Activated CD4-positive, alpha-beta memory T cell treated with anti-CD3 and anti-CD28 coated beads for 36 hours (primary cell): ENCODE measurements at places on chromosomes 7 and 10. TPM values are rescaled to one million over a fixed set of nuclear protein-coding genes. Genes with fewer than 3 reads are reported as not detected.
A peak's percentile ranks its signal among the peaks of the same experiment; 100 is the strongest.

GRCh38 chr10:111098679-111099437, 22.0 kb downstream of the ADRA2A start:
- H3K27me3 ChIP-seq: peaks cover 3% of the 10 kb centered on the region
- no peaks in the 10 kb centered on the region for H3K4me1 ChIP-seq
- H3K27ac ChIP-seq: no peak overlapping the region
- no peak overlapping the region for H3K4me3 ChIP-seq
- no peak for DNase-seq

- DNase-seq: no peak
- H3K27me3 ChIP-seq: peaks cover 6% of the 10 kb centered on the region
- H3K36me3 ChIP-seq: no peaks in the 10 kb centered on the region
- no peak overlapping the region for H3K27ac ChIP-seq
Observed at GRCh38 chr10:1402016-1402770, 335.1 kb downstream of the ADARB2 start.

DNA sequence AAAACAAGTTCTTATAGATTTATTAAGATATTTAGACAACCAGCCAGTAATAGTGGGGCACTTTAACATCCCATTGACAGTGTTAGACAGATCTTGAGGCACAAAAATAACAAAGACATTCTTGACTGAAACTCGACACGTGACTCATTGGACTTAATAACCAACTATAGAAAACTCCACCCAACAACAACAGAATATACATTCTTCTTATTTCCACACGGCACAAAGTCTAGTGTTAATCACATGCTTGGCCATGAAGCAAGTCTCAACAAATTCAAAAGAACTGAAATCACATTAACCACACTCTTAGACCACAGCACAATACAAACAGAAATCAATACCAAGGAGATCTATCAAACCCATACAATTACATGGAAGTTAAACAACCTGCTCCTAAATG, 138.1 kb downstream of the ARL5B start:
- no peaks in the 10 kb centered on the region for H3K36me3 ChIP-seq
- no peak overlapping the region for H3K4me3 ChIP-seq
- H3K4me1 ChIP-seq: no peaks in the 10 kb centered on the region

- no peak overlapping the region for H3K4me3 ChIP-seq
- H3K27me3 ChIP-seq: no peaks in the 10 kb centered on the region
- no peaks in the 10 kb centered on the region for H3K36me3 ChIP-seq
- DNase-seq: no peak
- no peak overlapping the region for H3K27ac ChIP-seq
Observed at GRCh38 chr7:13834328-13834761, 155.1 kb downstream of the ETV1 start.

- H3K4me1 ChIP-seq: no peaks in the 10 kb centered on the region
- H3K36me3 ChIP-seq: no peaks in the 10 kb centered on the region
- no peak overlapping the region for H3K4me3 ChIP-seq
- DNase-seq: peak; percentile 35
- H3K27me3 ChIP-seq: peaks cover 6% of the 10 kb centered on the region
Observed at GRCh38 chr10:114337510-114338462, 66.5 kb downstream of the AFAP1L2 start.

DNA sequence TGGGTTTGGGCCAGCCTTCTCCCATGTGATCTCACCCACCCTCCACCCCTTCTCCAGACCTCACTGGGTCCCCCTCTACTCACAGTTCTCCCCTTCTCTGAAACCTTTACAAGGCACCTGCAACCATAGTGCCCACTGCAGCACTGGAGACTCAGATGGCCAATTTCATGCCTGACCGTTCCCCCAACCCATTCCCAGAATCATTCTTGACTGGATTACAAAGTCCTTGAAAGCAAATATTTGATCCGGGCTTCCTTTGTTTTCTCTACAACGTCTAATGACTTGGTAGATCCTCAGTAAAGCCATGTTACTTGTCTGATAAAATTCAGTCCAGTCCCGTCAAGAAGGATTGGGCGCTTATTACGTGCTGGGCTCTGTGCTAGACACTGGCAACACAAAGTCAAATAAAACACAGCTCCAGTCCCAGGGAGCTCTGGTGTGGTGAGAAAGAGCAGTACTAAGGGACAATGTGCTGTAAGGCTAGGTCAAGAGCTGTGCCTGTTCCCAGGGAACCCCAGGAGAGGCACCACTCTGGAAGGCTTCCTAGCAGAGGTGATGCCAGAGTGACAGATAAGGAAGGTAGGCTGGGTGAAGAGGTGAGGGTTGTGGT, 36.5 kb downstream of the SH3PXD2A start:
- DNase-seq: no peak
- no peak overlapping the region for H3K27ac ChIP-seq
- H3K4me3 ChIP-seq: no peak overlapping the region
- no peaks in the 10 kb centered on the region for H3K27me3 ChIP-seq
- peaks cover 3% of the 10 kb centered on the region for H3K4me1 ChIP-seq

DNA sequence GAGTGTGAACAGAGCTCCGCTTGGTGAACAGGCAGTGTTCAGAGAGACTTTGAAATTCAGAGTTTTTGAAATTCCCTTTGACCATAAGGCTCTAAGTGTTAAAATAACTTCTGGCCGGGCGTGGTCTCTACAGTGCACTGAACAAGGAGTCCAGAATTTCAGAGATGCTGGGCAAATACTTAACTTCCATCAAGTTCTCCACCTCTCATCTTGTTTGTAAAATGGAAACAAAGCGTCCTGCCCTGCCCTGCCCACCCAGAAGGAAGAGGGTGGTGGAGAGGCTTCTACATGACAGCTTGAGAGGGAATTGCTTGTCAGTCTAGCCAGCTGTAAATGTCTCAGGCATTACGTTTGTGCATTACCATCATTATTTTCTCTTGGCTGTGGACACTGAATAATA, 102.6 kb downstream of the RGS10 start:
- no peak for DNase-seq
- H3K4me3 ChIP-seq: no peak overlapping the region
- peaks cover 13% of the 10 kb centered on the region for H3K36me3 ChIP-seq
- H3K27me3 ChIP-seq: no peaks in the 10 kb centered on the region
- H3K4me1 ChIP-seq: no peaks in the 10 kb centered on the region

DNA sequence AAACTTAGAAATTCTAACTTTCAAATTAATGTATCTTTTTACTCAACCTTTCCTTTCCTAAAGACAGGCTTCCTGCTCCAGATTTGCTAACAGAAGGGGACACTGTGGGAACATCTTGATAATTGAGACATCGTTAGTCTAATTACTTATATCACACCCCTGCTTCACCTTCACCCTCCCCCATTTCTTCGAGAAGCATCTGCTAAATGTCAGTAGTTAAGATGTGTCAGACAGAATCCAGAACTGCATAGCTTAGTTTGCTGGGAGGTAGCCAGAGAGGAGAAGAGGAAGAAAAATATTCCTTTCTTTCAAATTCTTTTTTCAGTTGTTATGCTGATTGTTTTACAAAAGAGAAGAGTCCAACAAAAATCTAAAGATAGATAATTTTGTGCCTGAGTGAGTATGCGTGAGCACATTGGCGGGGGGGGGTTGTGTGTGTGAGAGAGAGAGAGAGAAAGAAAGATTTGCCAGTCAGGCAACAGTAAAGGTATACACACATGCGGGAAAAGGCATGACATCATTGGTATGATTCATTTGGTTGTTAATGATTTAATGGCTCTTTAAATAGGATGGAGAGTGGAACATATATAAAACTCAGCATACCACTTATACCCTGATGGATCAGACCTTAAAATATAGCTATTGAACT, 192.4 kb downstream of the PTN start:
- no peak overlapping the region for H3K27ac ChIP-seq
- no peaks in the 10 kb centered on the region for H3K27me3 ChIP-seq
- no peaks in the 10 kb centered on the region for H3K4me1 ChIP-seq
- no peaks in the 10 kb centered on the region for H3K36me3 ChIP-seq

FAM25C gene
- total RNA-seq: not detected

GRCh38 chr10:58028597-58029366, 238.9 kb downstream of the IPMK start:
- H3K27me3 ChIP-seq: peaks cover 2% of the 10 kb centered on the region
- no peak overlapping the region for H3K4me3 ChIP-seq
- no peaks in the 10 kb centered on the region for H3K36me3 ChIP-seq

MYPN gene
- total RNA-seq: not detected

DNA sequence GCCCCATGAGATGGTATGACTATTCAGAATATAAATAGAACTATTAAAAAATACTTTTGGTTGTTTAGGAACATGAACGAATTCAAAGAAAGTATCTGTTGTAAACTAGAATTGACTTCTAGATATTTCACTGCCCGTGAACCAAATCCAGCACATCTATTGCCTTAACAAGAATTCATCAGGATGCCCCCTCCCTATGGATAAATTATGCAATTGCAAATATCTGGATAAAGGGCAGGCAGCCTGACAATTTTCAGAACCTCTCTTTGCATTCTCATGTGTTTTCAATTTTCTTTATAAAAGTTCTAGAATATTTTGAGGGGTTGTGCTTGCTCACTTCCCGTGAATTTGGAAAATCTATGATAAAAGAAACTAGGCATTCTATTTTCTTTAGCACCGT, 822.1 kb upstream of the SORCS1 start:
- H3K27ac ChIP-seq: no peak overlapping the region
- H3K4me3 ChIP-seq: no peak overlapping the region
- DNase-seq: no peak
- no peaks in the 10 kb centered on the region for H3K36me3 ChIP-seq

DNA sequence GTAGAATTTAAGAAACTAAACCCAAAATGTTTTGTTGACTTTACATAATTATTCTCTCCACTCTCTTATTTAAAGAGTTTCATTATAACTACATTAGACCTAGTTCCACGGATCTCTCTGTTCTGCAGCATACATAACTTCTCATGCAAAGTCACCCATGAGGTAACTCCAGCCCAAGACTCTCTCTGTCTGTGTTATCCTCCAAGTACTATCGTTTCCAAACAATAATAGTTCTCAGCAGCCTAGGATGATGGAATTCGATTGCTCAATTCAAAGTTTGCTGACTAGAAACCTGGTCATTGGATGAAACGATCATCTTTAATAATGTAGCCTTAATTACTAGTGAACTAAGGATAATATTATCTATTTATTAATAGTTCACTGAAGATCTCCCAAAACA, 203.1 kb upstream of the PTN start:
- no peak overlapping the region for H3K27ac ChIP-seq
- H3K4me3 ChIP-seq: no peak overlapping the region
- DNase-seq: no peak
- H3K27me3 ChIP-seq: no peaks in the 10 kb centered on the region
- H3K36me3 ChIP-seq: no peaks in the 10 kb centered on the region

GRCh38 chr10:87817609-87818504, at the start of gene ATAD1:
Gene ATAD1 (minus strand): TSS chr10:87818226. CDS start chr10:87814599, 3,627 bp downstream.
- DNase-seq: peak; percentile 93
- peaks cover 9% of the 10 kb centered on the region for H3K36me3 ChIP-seq
- H3K4me3 ChIP-seq: peak within 1 kb of the TSS; percentile 97
- H3K27me3 ChIP-seq: no peaks in the 10 kb centered on the region
- H3K4me1 ChIP-seq: peaks cover 29% of the 10 kb centered on the region

DNA sequence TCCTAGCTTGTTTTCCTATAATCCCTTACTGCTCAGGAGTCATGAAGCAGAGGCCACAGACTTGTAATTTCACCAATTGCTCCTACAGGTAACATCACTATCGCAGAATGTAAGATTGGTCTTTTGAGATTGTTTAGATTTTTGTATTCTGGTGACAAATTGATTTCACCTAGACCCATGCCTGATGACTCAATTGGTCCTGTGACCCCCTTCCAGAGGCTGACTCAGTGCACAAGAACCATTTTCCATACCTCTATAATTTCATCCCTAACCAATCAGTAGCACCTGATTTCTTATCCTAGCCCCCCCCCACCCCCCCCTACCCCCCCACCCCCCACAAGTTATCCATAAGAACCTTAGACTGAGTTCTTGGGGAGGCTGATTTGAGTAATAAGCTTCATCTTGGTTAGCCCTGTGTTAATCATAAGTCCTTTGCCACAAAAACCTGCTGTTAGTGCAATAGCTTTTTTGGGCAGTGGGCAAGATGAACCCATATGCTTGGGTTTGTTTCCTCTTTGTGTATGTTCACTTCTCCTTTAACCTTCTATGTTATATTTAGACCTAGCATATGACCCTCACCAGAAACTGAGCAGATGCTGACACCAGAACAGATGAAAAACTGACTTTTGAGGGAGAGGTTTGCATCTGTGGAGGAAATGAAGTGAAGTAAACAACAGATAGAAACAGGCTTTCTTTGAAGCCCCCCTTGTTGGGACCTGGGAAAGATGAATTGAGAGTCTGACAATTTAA, 187.1 kb downstream of the KIF20B start:
- no peak overlapping the region for H3K27ac ChIP-seq
- H3K4me3 ChIP-seq: no peak overlapping the region
- H3K27me3 ChIP-seq: peaks cover 15% of the 10 kb centered on the region
- no peaks in the 10 kb centered on the region for H3K4me1 ChIP-seq

GRCh38 chr10:101569323-101569621, 18.8 kb downstream of the POLL start:
- H3K36me3 ChIP-seq: no peaks in the 10 kb centered on the region
- H3K4me1 ChIP-seq: peaks cover 13% of the 10 kb centered on the region
- no peak overlapping the region for H3K27ac ChIP-seq
- H3K27me3 ChIP-seq: peaks cover 44% of the 10 kb centered on the region
- no peak for DNase-seq
- peak overlapping the region; percentile 61 for H3K4me3 ChIP-seq

DNA sequence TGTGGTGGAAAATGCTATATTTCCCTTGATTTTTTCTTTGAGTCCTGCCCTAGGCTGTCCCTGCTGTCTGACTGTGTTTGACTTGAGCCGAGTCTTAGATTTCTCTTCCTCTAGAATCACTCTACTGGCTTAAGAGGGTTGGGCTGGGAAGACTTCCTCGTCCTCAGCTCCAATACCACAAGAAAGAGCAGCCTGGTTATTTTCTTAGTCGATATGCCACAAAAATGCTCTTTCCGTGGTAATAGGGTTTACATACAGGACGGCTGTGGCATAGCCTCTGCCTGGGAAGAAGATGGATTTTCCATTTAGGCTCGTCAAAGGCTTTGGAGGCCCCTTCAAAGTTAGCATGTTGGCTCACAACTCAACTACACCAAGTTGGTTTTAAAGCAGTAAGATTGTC, 212.0 kb upstream of the IGFBP3 start:
- H3K27me3 ChIP-seq: no peaks in the 10 kb centered on the region
- H3K27ac ChIP-seq: no peak overlapping the region
- DNase-seq: no peak

DNA sequence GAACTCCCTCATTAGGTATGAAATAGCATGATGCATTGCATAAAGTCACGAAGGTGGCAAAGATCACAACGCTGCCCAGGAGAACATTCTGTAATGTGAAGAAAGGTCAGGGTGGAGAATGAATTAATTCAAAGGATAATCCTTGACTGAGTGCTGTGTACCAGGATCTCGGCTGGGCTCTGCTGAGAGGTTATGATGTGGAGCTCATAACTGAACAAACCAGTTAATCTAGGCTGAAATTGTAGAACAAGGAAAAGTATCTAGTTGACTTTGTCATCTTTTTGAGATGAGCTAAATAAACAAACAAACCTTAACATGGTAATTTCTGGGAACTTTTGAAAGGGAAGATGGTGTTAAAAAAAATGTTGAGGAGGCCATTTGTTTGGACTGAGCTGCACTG, 6.1 kb downstream of the MSMB start:
- DNase-seq: no peak
- no peaks in the 10 kb centered on the region for H3K27me3 ChIP-seq
- H3K4me1 ChIP-seq: no peaks in the 10 kb centered on the region
- no peak overlapping the region for H3K27ac ChIP-seq
- H3K4me3 ChIP-seq: no peak overlapping the region
- no peaks in the 10 kb centered on the region for H3K36me3 ChIP-seq
